ENCODE measurements at places on chromosomes 7 and 10.

DNA sequence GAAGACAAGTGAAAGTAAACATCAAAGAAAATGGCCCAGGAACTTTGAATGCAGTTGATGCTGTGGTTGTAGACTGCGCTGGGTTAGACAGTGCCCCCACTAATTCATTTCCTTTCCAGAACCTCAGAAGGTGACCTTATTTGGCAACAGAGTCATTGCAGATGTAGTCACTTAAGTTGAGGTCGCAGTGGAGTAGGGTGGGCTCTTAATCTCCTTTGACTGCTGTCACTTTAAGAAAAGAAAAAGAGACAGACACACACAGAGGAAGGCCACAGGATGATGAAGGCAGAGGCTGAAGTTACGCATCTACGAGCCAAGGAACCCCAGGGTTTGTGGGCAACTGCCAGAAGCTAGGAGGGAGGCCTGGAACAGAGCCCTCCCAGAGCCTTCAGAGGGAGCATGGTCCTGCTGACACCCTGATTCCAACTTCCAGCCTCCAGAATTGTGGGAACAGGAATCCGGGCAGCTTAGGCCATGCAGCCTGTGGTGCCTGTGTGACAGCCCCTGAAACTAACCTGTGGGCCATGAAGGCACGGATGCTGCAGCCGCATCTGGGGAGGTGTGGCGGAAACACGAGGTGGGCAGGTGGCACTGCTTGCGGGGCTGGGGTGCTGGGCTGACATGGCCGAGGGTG, 107.6 kb downstream of the PRKAG2 start:
- H3K27ac ChIP-seq = peak overlapping the region; percentile 30
- peaks cover 36% of the 10 kb centered on the region for H3K4me1 ChIP-seq
- no peaks in the 10 kb centered on the region for H3K27me3 ChIP-seq
- H3K36me3 ChIP-seq = no peaks in the 10 kb centered on the region

DNA sequence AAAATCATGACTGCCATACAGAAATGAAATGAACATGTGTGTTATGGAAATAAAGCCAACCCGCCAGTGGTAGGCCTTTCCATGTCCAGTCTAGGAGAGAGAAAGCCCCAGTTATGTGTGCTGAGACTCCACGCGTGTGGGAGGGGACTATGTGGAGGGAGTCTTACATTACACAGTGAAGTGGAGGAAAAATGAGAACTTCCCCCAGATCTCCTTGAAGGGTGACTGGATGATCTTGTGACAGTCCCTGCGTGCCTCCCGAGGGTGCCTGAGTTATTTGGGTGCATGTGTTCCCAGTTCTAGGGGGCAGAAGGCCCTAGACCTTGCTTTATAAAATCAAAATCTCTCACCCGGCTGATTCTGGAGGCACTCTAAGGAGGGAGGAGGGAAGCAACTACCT, 24.2 kb downstream of the UPP1 start:
- no peak overlapping the region for H3K27ac ChIP-seq
- peaks cover 13% of the 10 kb centered on the region for H3K4me1 ChIP-seq
- no peaks in the 10 kb centered on the region for H3K27me3 ChIP-seq
- H3K4me3 ChIP-seq = no peak overlapping the region
- peaks cover 6% of the 10 kb centered on the region for H3K36me3 ChIP-seq

GRCh38 chr7:84250452-84250851, 55.9 kb upstream of the SEMA3A start:
- H3K36me3 ChIP-seq = no peaks in the 10 kb centered on the region
- H3K27me3 ChIP-seq = no peaks in the 10 kb centered on the region
- DNase-seq = no peak
- no peak overlapping the region for H3K27ac ChIP-seq
- H3K4me1 ChIP-seq = no peaks in the 10 kb centered on the region

DNA sequence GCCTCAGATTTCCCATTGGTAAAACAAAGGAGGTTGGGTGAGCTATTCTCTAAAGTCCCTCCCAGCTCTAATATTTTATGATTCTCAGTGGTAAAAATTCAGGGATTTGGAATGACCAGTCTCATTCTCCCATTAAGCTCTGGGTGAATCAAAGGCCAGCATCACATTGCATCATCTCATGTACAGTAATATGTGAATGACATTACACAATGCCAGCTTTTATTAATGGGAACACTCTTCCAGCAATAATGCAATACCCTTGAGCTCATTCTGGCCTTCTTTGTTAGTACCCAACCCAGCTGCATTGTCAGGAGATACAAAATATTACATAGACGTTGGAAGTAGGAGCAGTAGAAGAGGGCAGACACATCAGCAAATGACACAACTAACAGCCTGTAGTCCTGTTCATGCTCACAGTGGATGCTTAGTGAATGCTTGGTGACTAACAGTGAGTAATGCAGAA, 100.0 kb upstream of the EGR2 start:
- no peaks in the 10 kb centered on the region for H3K36me3 ChIP-seq
- H3K4me3 ChIP-seq = no peak overlapping the region
- no peaks in the 10 kb centered on the region for H3K27me3 ChIP-seq

DNA sequence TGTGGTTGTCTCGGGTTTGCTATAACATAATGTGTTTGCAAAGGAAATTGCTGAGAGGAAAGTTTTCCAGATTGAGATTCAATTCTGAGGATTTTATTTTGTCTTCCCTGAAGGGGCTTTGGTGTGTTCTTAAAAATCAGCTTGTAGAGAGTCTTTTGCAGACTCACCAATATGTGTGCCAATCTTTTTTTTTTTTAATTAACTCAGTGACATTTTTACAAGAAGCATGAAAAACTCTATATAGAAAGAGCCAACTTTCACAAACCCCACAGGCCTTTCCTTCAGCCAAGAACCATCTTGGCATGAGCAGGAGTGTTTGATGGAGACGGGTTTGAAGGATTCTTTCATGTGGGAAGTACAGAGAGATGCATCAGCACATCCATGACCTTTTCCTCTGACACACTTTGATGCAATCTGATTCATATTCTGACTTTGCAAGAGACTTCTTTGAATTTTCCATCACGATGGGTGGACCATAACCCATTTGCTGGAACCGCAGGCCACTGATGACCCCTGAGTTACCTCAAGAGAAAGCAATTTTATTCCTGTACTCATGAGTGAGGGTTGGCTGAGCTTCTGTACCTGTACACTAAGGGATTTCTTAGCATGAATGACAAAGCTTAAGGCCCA, 892.6 kb downstream of the XPNPEP1 start:
- no peak overlapping the region for H3K27ac ChIP-seq
- DNase-seq = no peak
- no peaks in the 10 kb centered on the region for H3K36me3 ChIP-seq
- no peak overlapping the region for H3K4me3 ChIP-seq

GRCh38 chr7:147523056-147523455, 1067.5 kb upstream of the C7orf33 start:
- no peak for DNase-seq
- no peaks in the 10 kb centered on the region for H3K4me1 ChIP-seq
- no peak overlapping the region for H3K4me3 ChIP-seq
- no peaks in the 10 kb centered on the region for H3K36me3 ChIP-seq
- no peak overlapping the region for H3K27ac ChIP-seq

DNA sequence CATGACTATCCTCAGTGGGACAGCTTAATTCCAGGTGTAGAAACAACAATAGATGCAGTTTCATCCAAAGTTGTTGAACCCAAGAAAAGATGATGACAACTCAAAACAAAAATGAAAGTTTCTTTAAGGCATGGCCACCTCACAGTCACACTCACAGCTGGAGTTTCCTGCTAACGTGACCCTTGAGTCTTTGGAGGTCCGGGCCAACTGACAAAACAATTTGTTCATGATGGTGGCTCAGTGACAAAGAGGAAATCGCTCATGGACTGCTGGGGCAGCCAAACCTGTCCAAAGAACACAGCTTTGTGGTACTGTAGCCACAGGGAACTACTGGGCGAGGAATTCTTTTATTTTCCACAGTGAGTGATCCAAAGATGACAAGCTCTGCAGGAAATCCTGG, 96.0 kb upstream of the JCAD start:
- H3K36me3 ChIP-seq = no peaks in the 10 kb centered on the region
- H3K4me3 ChIP-seq = no peak overlapping the region
- no peak overlapping the region for H3K27ac ChIP-seq

GRCh38 chr10:8435186-8436055, 380.9 kb downstream of the GATA3 start:
- no peaks in the 10 kb centered on the region for H3K36me3 ChIP-seq
- DNase-seq = no peak
- H3K4me3 ChIP-seq = no peak overlapping the region
- H3K27me3 ChIP-seq = no peaks in the 10 kb centered on the region
- peaks cover 28% of the 10 kb centered on the region for H3K4me1 ChIP-seq
- H3K27ac ChIP-seq = no peak overlapping the region

DNA sequence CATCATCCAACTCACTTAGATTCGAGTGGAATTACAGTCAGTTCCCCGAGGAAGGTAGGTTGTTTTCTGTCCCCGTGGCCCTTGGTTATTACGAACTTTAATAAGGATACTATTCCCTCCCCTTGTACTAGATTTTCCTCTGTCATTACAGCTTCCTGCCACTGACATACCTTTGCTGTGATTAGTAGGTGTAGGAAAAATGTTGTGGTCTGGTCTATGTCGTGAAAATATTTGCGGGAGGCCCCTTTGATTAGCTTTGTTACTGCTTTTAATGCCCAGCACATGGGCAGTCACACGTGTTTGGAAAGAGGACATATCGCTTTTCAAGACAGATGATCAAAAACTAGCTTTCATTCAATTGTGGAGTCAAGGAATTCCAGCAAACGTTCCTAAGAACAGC, 92.2 kb downstream of the GATA3 start:
- H3K27me3 ChIP-seq = no peaks in the 10 kb centered on the region
- H3K4me3 ChIP-seq = no peak overlapping the region
- H3K4me1 ChIP-seq = no peaks in the 10 kb centered on the region
- DNase-seq = no peak
- H3K36me3 ChIP-seq = no peaks in the 10 kb centered on the region

DNA sequence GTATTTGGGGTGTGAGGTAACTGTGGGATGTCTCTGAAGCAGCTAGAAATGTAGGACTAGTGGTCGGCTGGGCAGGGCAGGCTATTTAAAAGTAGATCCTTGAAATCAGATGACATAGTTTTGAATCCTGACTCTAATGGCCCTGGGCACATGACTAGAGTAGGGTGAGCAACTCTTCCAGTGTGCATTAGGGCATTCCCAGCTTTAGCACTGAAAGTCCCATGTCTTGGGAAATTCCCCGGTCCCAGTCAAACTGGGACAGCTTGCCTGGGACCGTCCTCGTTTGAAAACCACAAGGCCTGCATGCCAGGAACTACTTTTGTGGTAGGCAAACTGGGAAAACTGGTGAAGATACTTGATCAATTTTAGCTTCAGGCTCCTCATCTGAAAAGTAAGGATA, 255.3 kb downstream of the PTEN start:
- peaks cover 33% of the 10 kb centered on the region for H3K4me1 ChIP-seq
- no peak overlapping the region for H3K27ac ChIP-seq
- no peak overlapping the region for H3K4me3 ChIP-seq
- no peaks in the 10 kb centered on the region for H3K27me3 ChIP-seq

GRCh38 chr10:102368077-102368476, 27.4 kb upstream of the NFKB2 start:
- no peaks in the 10 kb centered on the region for H3K27me3 ChIP-seq
- DNase-seq = no peak
- H3K27ac ChIP-seq = no peak overlapping the region

- no peaks in the 10 kb centered on the region for H3K27me3 ChIP-seq
- DNase-seq = no peak
- no peak overlapping the region for H3K27ac ChIP-seq
- H3K4me3 ChIP-seq = no peak overlapping the region
- H3K36me3 ChIP-seq = no peaks in the 10 kb centered on the region
Measured at GRCh38 chr10:5627486-5628044, 38.8 kb downstream of the ASB13 start.

GRCh38 chr7:123633553-123633952, 22.1 kb upstream of the LMOD2 start:
- no peaks in the 10 kb centered on the region for H3K27me3 ChIP-seq
- no peak overlapping the region for H3K27ac ChIP-seq

All from CD4-positive, alpha-beta memory T cell (primary cell).